ENCODE measurements at places on chromosomes 6 and 20.

DNA sequence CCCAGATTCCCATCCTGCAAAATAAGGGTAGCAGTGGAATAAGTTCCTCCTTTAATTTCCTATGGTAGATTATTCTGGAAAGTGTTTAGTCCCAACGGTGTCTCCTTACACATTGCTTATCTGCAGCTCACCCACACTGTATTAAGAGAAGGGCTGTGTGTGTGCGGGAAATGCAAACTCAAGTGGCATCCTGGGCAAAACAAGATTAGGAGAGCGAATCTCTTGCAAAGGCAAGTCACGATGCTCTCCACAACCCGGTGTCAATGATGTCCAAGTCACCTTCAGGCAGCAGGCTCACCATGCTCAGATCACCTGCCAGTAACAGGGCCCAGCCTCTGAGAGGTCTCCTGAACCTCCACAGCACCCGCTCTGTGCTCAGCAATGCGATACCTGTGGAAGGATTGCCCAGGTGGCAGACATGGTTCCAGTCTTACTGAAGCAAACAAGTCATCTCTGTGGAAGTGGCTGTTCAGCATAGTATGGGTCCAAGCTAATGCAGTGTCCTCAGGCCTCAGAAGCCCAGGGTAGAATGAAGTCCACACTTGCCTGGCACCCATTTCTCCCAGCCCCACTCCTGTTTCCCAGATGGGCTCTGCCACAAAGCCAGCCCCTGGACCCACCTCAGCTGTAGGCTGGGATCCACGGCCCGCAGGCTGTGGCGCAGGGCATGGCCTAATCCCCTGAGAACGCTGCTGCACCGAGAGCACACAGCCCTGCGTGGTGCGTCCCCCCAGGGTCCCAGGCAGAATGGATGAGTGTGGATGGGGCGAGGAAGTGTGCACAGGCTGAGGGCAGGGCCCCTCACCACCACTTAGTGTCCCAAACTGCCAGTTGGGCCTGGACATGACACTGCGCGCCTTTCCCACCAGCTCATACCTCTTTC, 101.2 kb downstream of the PXDC1 start:
- peak; percentile 19 for ATAC-seq

DNA sequence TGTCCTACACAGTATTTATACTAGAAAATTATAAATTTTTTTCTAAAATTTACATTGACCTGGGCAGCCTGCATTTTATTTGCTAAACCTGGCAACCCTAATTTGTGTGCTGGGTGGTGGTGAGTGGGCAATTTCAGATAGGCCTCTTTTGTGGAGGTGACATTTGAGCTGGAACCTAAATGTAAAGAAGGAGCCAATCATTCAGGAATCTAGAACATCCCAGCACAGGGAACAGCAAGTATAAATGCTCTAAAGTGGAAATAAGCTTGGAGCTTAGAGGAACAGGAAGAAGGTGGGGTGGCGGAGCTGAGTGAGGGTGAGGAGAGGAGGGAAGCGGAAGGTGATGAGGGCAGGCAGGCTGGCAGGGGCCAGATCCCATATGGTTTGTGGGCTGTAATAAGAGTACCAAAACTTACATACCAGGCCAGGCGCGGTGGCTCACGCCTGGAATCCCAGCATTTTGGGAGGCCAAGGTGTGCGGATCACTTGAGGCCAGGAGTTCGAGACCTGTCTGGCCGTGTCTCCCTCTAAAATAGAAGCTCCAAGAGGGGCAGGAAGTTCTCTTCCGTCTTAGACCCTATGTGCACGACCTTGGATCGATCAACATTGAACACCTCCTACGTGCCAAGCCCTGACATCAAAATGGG, 549 bp upstream of the CSE1L start:
- ATAC-seq, result no peak

DNA sequence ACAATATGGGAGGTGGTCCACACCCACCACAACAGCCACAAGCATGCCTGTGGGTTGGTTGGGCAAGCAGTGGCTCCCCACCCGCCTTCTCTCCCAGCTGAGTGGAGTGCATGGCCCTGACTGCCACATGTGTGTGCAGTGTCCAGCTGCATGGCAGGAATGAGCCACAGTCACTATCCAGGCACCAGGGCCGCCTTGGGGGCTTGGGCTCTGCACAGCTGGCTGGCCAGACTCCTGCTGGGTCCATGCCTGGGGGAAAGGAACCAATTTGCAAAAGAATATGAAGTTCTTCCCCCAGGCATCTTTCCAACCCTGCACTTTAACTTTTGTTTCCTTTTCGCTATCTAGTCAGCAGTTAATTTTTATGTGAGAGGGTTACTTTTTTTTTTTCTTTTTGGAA, 11.6 kb upstream of the ASCC3 start:
- peak; percentile 39 for ATAC-seq

GRCh38 chr6:167703347-167703746, 123.4 kb upstream of the AFDN start:
- ATAC-seq, result no peak

- ATAC-seq, result no peak
Observed at GRCh38 chr20:41733151-41733550, 115.0 kb upstream of the CHD6 start.

DNA sequence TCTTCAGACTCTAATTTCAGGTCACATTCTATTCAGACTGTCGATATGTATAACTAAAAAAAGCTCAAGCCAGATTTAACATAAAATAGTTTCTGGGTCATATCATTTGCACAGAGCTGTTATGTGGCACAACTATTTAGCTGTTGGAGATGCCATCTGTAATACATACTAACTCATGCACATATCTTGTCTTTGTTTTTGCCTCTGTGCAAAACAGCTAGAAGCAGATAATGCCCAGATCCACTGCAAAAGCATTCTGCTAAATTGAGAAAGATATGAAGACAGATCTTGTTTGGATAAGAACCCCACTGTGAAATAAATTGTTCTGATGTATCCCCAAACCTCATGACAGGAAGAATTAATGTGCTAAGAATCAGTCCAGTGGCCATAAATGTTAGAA, 522.8 kb upstream of the AGPAT4 start:
- no peak for ATAC-seq

- no peak for ATAC-seq
Observed at GRCh38 chr20:21514553-21515251, 838 bp upstream of the NKX2-2 start.

- ATAC-seq, result peak; percentile 69
Observed at GRCh38 chr6:28657769-28658465, 132.2 kb downstream of the GPX5 start.
